Temporal lobe (tissue), 4 donors: ENCODE measurements at places on chromosomes 4 and X. TPM values are rescaled to one million over a fixed set of nuclear protein-coding genes. Genes with fewer than 3 reads are reported as not detected.

ODAPH gene
- not detected for total RNA-seq

IL15 gene
- 0.25 TPM for total RNA-seq

POU4F2 gene
- total RNA-seq: not detected

CFAP47 gene
- total RNA-seq: 3.2 TPM

REPS2 gene
- total RNA-seq: 14.8 TPM

KIAA1210 gene
- total RNA-seq: under 0.01 TPM

DGAT2L6 gene
- not detected for total RNA-seq

MAB21L2 gene
- total RNA-seq: not detected

MAGEB17 gene
- 0.25 TPM for total RNA-seq

ETDB gene
- not detected for total RNA-seq

SYP gene
- 107 TPM for total RNA-seq

SEC24B gene
- total RNA-seq: 30.0 TPM

TLR2 gene
- total RNA-seq: 1.2 TPM

PRSS12 gene
- 43.3 TPM for total RNA-seq

SSX2B gene
- total RNA-seq: not detected

DMP1 gene
- total RNA-seq: under 0.01 TPM

GAGE13 gene
- not detected for total RNA-seq

GPRIN3 gene
- total RNA-seq: 39.6 TPM

SRPX gene
- 2.0 TPM for total RNA-seq

CCSER1 gene
- total RNA-seq: 122 TPM

ZNF157 gene
- total RNA-seq: 3.7 TPM

GPRASP1 gene
- total RNA-seq: 30.0 TPM

ASB5 gene
- total RNA-seq: 0.25 TPM

TREX2 gene
- 0.25 TPM for total RNA-seq

APELA gene
- total RNA-seq: 0.25 TPM
